ENCODE measurements at places on chromosomes 11 and 22. TPM values are rescaled to one million over a fixed set of nuclear protein-coding genes. Genes with fewer than 3 reads are reported as not detected.

Gene MIAT
- total RNA-seq, result 1.3 TPM

Gene INPP5J
- 17.9 TPM for total RNA-seq

Gene CXCR5
- total RNA-seq, result not detected

Gene CENATAC
- total RNA-seq, result 56.5 TPM

Gene ZNRF3
- total RNA-seq, result 9.5 TPM

Gene CPSF7
- 134 TPM for total RNA-seq

Gene LRRC10B
- total RNA-seq, result 2.0 TPM

Gene IRF7
- total RNA-seq, result 12.6 TPM

Data from progenitor cell of endocrine pancreas (in vitro differentiated cells).